ENCODE measurements at places on chromosomes 2 and 18.

DNA sequence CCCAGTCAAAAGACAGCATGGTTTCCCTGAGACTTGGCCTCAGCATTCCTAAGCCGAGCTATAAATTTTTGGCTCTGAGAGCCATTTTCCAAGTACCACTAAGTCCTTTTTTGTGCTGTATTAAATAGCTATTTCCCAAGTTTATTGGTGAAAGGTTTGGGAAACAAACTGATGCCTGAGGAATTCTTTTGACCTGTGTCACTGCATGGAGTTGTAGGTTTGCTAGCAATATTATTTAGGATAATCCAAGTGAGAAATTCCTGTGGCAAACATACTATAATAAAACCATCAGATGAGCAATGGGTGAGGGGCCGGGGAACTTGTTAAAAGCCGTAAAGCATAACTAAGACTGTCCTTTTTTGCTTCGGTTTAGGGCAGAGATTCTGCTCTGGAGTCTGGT lies 28.4 kb downstream of the ARHGAP28 start:
- DNase-seq = no peak

- DNase-seq = no peak
Measured at GRCh38 chr18:68172842-68173549, 541.9 kb downstream of the TMX3 start.

DNA sequence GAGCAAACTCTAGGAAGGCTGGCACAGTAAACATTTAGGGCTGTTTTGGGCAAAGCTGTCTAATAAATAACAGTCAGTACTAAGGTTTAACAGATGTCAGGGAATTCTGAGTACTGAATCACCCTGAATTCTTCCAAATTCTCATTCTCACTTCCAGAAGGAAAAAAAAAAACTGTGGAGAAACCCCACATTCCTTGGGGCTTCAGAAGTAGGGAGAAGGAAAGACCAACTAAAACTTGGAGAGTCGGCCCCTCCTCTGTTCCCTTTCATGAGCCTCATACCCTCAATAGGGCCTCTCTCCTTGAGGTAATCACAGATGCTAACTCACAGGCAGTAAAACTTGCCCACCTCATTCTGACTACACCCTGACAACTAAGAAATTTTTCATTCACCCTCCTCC lies 62.1 kb downstream of the CCDC148 start:
- DNase-seq = no peak

GRCh38 chr18:46587600-46587999 lies 69.4 kb downstream of the LOXHD1 start:
- no peak for DNase-seq

- DNase-seq = no peak
Measured at GRCh38 chr2:54555318-54555837, 99.3 kb downstream of the SPTBN1 start.

GRCh38 chr2:168529054-168529833 lies 73.2 kb downstream of the CERS6 start:
- no peak for DNase-seq

- no peak for DNase-seq
Measured at GRCh38 chr2:86704459-86704971, 15.6 kb upstream of the RMND5A start.

DNA sequence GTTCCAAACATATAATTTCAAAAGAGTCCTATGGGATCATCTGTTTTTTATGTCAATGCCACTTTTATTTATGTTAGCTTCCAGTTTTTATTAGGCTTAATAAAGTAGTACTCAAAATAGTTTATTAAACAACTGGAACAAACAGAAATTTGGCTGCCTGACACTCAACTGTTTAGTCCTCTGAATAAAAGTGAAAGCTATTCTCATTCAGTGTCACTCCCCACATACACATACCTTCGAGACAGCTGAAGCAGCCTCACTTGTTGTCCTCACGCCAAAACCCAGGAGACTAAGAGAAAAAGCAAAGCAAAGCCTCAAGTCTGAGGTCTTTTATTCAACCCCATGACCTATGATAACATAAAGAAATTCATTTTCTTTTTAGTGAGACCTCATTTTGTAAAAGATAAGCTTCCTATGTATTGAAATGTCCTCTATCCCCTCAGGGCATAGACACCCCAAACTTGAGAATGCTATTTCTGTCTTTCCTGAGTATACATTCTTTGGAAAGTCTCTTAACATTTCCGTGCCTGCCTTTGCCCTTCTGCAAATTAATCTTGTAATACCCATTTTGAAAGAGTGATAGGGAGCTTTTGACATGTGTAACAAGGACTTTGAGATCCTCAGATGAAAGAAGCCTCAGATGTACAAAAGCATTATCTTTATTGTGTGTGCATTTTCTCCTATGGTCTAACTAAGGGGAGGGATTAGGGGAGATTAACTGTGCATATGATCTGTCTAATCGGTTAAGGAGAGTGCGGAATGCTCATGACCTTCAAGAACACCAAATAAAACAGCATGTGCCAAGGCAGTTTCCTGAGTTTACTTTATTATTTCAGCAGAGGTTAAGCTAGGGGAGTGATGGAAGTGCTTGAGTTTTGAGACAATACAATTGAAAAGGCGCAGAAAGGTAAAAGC lies 1523.7 kb upstream of the PIK3C3 start:
- DNase-seq = no peak

GRCh38 chr18:41933778-41934177 lies 21.3 kb upstream of the PIK3C3 start:
- DNase-seq = no peak

DNA sequence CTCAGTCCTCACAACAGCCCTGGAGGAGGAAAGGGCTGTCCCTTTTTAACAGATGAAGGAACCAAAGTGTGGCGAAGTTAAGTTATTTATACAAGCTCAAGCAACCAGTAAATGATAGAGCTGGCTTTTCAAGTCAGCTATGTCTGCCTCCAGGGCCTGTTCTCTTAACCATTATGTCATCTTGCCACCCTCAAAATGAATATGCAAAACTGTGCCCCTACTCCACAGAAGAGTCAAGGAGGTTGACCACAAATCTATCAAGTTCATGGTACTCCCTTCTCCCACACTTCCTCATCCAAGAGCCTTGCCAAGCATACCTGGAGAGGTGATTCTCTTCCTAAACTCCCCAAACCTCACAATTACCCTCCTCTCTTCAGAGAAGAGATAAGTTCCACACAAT lies 37.3 kb upstream of the CREB1 start:
- DNase-seq = no peak

DNA sequence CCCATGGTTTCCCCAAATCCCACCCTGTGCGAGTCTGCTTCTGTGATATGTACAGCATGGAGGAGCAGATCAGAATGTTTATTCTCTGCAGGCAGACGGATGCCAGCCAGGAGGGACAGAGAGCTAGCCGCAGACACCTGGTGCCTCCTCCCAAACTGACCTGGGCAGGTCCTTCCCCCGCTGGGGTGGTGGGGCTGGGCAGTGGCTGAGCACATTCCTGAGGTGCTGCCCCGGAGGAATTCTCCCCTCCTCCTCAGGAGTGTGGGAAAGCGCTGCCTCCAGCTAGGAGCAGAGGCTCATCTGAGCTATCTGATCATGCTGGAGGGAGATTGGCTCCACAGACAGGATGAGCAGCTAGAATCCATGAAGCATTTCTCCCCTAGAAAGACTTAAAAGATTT lies 21.7 kb downstream of the C2orf92 start:
- DNase-seq = no peak

GRCh38 chr2:128832946-128833663 lies 514.4 kb upstream of the HS6ST1 start:
- DNase-seq = no peak

GRCh38 chr2:36270758-36271157 lies 84.8 kb upstream of the CRIM1 start:
- DNase-seq = no peak

- no peak for DNase-seq
Measured at GRCh38 chr18:13374096-13374467, 155.5 kb downstream of the LDLRAD4 start.

GRCh38 chr2:211347328-211347727 lies 790.9 kb downstream of the CPS1 start:
- DNase-seq = no peak

DNA sequence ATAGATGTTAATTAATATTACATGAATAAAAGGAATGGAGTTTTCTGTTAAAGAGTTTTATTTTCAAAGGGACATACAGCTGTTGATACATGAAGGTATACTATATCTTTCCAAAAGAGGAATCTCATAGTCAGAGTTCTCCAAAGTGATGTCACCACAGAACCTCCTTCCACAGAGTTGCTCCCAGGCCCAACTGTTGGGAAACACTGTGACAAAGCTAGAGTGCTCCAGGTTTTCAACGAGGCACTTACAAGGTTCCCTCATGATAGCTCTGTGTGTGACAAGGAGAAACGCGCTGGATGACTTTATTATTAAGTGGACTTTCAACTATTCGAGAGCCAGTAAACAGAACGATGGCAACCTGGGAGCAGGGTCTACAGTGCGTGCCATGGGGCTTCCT lies 33.5 kb downstream of the PTPN18 start:
- no peak for DNase-seq

DNA sequence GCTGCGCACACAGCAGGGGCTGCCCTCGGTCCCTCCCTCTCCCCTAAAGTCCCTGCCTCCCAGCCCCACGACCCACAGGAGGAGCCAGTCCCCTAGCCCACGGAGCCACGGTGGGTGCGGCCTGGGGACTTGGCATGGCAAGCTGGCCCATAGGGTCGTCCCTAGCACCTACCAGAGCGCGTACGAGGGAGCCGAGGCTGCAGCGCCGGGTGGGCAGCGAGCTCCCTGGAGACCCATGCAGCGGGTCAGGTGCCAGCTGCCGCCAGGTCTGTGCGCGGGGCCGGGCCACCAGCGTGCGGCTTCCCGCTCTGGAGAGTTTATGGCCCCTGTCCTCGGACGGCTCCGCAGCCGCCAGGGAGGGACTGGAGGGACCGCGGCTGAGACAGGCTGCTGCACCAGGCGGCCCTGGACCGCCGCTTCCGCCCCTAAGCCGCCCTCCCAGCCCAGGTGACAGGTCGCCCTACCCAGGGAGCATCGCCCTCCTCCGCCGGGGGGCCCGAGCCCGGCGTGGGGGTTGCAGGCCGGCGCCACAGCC lies 273.6 kb downstream of the CCDC74A start:
- no peak for DNase-seq

GRCh38 chr2:222993920-222994650 lies 57.9 kb upstream of the KCNE4 start:
- no peak for DNase-seq

DNA sequence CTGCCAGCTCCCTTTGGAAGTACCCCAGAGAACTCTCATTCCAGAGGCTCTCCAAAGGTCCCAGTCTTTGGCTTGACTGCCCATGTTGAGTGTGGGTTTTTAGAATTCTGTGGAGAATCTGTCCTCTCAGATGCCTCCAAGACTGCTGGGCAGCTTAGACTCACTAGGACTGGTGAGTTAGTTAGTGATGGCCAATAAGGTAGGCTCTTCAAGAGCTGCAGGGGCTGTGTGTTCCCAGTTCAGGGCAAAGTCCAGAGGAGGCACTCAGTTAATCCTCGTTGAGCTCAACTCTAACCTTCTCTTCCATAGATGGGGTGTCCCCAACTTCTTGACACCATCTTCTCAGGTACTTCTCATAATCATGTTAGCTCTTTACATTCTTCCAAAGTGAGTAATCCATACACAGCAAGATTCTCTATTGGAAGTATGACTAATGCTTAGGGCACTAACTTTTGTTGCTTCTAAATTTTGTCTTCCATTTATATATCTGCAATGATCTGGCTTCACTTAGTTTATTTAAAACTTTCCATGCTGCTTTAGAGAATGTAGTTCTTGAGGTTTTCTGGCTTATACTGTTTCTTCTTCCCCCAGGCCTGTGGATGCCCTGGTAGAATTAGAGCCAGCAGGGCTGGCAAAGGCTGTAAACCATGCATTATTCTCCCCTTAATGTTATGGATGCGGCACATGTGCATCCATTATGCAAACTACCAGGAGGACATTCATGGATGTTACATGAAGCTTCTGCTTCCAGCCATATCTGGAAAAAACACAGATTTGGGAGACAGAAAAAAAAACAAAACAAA lies 88.9 kb downstream of the POLE4 start:
- DNase-seq = no peak

DNA sequence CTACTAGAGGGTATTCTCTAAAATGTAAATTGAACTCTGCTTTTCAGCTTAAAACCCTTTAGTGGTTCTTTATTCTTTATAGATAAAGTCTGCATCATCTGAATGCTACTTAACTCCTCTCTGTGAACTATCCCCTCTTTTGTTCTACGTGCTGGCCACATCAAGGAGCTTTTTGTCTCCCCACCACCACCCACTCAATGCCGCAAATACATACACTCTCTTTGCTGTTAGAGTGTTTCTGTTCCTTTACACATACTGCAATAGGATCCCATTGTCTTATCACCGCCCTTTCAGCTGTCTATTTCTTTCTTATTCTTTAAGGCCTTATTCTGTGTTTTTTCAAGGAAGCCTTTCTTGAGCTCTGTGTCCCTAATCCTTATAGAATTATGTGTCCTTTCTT lies 83.3 kb downstream of the EML4 start:
- DNase-seq = no peak

- no peak for DNase-seq
Measured at GRCh38 chr2:134739236-134739878, 20.6 kb upstream of the TMEM163 start.

GRCh38 chr2:18771212-18771611 lies 181.8 kb upstream of the NT5C1B start:
- DNase-seq = no peak

GRCh38 chr2:27493948-27494283 lies 1.1 kb downstream of the FNDC4 start:
- DNase-seq = no peak

- no peak for DNase-seq
Measured at GRCh38 chr2:147567136-147567535, 277.7 kb upstream of the ACVR2A start.

DNA sequence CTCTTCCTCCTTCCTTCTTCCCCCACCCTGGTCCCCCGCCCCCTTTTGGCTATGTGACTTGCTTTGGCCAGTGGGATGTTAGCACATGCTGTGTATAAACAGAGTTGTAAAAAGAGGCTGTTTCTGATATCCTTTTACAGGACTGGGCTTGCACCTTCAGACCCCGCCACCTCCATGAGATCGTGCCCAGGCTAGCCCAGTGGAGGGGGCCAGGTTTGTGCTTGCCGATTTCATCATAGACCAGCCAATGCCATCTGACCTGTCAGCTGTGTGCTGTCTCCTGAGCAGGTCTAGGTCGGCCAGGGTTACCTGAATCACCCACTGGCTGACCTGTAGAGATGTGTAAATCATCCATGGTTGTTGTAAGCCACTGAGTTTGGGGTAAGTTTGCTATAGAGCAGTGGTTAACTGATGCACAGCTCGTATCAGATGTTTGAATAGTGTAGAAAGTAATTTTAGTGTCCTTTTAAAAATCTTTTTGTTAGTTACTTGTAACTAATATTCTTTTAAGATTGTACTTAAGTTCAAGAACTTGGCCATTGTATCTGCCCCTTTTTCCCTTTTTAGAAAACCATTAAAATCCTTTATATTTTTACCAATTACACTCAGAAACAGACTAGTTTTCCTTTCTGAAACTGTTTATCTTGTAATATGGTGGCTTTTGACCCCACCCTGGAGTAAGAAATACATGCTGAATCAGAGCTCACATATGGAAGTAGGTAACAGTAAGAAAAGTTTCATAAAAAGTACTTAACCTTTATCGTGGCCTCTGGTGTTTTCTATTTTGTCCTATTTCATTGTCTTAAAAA lies 122.0 kb upstream of the MGAT5 start:
- no peak for DNase-seq

- no peak for DNase-seq
Measured at GRCh38 chr18:46445522-46446313, 211.3 kb downstream of the LOXHD1 start.

GRCh38 chr2:235757212-235757611 lies 263.4 kb downstream of the AGAP1 start:
- DNase-seq = no peak

Data from activated naive CD4-positive, alpha-beta T cell treated with anti-CD3 and anti-CD28 coated beads, Interleukin-2, amount 50 U/mL, for 16 hours (primary cell).